ENCODE measurements at places on chromosomes 2 and 18.

- no peak for DNase-seq
Measured at GRCh38 chr18:28331551-28331950, 154.6 kb upstream of the CDH2 start.

GRCh38 chr2:111200333-111200881 lies 79.7 kb downstream of the BCL2L11 start:
- no peak for DNase-seq

- no peak for DNase-seq
Measured at GRCh38 chr2:150963336-150963735, 298.3 kb downstream of the RBM43 start.

DNA sequence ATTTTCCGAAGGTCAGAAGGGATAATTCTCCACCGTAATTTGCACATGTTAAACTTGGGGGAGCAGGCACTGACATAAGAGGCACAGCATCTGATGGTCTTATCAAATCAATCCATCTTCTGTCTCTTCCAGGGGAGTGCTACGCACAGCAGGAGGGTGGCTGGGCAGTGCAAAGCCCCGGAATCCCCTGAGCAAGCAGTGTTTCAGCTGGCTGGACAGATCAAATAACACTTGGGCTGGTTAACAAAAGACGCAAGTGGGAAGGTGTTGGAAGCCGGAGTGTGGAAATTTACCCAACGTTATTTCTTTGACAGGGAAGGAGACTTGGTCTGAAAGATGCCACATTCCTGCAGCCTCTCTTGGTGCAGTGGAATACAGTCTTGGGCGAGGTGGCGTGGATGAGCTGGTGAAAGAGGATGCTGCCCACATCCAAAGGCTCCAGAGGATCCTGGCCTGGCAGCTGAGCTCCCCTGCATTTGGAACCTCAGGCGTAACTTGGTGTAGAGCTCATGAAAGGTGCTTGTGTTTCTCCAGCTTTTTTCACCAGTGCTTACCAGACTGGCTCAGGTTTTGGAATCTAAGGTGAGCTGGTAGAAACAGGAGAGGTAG lies 103.0 kb downstream of the MAPK4 start:
- DNase-seq: no peak

DNA sequence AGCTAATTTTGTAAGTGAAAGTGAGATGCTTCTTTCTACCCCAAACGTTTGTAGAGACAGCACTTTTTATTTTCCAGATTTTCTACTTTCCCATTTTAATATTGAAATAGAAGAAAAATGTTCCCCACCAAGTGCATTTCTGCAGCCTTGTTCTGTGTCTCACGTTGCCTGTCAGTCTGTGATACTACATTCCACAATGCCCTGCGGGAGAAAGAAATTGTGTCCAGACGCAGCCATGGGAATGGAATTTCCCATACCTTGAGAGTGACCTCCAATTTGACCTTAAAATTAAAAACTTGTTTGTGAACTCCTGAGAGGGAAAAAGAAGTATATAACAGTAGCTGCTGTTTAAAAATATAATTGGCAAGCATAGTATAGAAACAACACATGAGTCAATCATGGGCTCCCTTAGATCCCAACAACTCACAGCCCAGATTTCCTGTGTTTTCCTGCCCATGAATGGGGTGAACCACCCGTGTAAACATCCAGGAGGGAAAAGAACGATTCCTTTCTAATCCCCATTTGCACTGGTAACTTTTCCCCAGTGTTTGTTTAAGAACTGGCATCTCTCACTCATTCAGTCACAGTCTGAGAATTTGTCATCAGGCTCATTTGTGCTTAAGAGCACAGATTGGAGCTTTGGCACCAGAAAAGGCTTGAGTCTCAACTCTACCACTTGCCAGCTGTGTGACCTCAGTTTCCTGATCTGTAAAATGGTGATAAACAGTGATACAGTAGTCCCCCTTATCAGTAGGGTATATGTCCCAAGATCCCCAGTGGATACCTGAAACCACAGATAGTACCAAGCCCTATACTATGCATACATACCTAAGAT lies 166.1 kb upstream of the ZNF521 start:
- DNase-seq: no peak

DNA sequence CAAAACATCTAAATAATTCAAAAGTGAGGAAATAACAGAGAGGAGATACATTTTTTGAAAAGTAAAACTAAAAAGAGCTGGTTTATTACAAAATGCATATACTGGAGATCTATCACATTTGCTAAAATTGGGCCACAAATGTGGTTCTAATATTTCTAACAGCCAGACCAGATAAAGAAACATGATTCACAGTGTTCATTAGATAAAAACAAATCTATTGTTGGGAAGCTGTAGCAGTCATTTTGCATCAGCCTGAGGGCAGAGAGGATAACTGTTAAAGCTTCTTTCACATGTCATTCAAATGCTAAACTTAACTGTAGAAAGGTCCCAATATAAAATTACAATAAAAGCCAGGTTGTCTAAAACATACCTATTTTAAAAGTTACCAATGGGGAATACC lies 148.3 kb downstream of the GULP1 start:
- DNase-seq: no peak

DNA sequence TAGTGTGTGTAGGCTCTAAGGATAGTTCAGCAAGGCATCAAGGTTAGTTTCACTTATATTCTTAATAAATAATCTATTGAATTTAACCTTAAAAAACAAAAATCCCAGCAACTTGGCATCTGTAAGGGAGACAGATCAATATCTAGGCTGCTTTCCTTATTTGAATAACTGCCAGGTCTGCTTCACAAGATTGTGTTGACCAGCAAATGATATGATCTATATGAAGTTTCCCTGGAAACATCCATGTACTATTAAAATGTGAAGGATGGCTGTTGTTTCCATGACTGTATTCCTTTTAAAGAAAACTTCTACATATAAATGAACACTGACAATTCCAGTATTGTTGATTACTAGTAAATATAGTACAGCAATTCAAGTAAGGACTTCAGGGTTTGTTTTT lies 109.4 kb downstream of the SPTBN1 start:
- DNase-seq: no peak

- DNase-seq: no peak
Measured at GRCh38 chr2:224638301-224638823, 53.2 kb upstream of the CUL3 start.

- no peak for DNase-seq
Measured at GRCh38 chr18:48413342-48413741, 4.2 kb upstream of the ZBTB7C start.

- no peak for DNase-seq
Measured at GRCh38 chr2:235227590-235227989, 266.3 kb upstream of the AGAP1 start.

DNA sequence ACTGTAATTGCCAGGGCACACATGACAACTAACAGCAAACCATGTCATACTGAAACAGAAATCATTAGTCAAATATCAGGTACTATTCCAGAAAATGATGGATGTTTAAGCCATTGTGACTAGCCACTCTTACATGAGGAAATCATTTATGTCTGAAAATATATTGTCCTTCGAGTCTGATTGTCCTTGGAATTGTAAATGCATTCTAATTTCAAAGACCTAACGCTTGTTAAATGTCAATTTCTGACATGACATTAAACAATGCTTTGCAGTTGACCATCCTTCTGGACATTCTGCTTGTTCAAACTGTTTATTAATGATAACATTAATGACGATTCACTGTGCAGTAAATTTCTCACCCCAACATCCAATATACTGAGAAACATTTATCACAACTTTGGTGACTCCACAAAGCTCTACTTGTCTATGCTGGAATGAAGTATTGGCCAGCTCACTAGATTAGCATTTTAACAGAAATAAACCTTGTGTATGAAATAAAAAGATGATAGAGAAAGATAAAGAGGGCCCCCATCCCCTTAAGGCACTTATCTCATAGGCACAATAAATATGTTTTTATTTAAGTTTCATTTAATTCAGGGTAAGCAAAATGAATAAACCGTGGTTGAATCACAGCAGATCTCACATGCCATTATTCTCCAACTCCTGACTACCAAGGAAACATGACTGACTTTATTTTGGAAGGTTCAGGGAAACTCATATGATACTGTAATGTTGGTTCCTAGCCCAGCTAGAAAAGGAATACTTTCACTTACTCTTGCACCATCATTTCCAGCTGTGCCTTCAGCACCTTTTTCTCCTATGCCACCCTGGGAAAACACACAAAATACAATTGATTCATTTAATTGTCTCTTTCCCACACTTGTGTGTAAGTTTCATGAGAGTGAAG lies 82.3 kb downstream of the COL3A1 start:
- no peak for DNase-seq

DNA sequence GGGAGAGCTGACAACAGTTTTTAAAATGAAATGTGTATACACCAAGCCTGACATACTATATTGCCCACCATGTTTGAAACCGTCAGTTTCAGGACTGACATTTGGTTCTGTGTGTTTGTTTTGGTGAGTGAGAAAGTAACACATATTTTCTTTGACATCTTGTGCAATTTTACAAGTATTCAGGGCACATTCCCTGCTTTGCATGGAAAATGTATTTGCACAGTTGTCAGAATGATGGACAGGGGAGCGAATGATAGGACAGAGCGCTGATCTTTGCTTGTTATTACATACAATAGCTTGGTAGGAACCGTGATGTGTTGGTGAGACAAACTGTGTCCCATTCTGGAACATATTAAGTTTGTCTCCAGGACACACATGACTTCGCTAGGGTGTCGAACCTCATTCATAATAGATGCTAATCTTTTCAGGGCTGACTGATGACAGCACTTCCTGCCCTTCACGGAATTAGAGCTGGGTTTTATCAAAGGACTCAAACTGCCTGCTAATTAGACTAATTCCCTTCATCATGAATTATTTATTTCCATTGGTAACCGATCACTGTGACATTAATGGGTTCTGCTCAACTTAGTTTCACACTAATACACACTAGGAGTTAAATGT lies 158.5 kb downstream of the CDCA7 start:
- DNase-seq: no peak

DNA sequence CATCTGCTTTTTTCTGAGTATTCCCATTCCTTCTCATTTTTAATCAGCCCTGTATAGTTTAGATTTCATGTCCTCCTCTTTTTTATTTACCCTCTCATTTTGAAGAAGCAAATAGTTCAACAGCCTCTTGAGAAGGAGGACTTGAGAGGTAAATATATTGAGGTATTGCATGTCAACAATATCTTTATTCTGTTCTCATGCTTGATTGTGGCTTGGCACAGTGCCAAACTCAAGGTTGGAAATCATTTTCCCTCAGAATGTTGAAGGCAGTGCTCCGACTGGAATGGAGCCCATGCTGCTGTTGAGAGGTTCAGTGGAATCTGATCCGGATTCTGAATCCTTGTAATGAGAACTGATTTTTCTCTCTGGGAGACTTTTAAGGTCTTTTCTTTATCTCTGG lies 31.0 kb upstream of the GALNT3 start:
- no peak for DNase-seq

Data from NCI-H446 (cell line).